H4 (cell line): ENCODE measurements at places on chromosomes 1 and 21.

DNA sequence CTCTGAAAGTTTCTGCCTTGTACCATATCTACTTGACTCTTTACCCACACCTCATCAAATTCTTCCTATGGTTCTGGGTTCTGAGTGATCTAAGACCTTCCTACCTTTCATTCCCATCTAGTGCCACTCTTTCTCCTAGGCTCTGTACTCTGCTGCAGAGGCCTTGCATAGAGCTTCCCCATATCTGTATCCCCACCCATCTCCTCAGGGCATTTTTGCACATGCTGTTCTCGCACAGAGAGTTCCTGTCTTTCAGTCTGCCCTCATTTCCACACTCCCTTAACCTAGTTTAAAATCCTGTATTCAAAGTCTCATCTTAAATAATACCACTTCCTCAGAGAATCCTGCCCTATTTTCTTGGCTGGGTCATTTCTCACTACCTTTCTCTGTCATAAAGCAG, 114.8 kb downstream of the HMCN1 start:
- no peak for DNase-seq

- no peak for DNase-seq
These were observed at the start of gene SLC37A1 for GRCh38 chr21:42513151-42513984. Gene SLC37A1, plus strand, starts transcription at chr21:42513852. Its CDS starts 4,603 bp downstream, at chr21:42518455.

DNA sequence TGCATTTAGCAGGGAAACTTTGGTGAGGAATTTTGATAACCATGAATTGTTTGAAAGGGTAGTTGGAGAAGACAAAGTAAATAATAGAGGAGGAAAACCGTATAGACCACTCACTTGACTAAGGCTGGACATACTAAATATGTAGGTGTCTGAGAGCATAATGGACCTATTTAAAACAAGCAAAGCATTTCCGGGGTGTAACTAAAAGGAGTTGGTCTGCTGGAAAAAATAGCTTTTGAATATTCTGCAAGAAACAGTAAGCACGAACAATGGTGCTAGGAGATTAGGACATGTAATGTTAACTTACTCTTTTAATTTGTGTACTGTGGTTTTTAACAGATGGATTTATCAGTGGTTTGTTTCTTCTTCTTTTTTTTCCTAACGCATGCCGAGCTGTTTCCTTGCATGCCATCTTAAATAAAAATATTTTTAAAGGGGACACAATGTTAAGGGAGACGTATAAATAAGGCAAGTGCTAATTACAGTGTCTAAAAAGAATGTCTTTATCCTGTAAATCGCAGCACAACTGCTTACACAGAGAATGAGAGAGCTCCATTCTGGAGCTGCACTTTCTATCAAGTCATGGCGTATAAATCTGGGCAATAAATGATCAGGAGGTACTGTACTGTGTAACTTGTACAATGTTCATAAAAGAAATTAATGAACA, 492.1 kb downstream of the LMO4 start:
- no peak for DNase-seq

DNA sequence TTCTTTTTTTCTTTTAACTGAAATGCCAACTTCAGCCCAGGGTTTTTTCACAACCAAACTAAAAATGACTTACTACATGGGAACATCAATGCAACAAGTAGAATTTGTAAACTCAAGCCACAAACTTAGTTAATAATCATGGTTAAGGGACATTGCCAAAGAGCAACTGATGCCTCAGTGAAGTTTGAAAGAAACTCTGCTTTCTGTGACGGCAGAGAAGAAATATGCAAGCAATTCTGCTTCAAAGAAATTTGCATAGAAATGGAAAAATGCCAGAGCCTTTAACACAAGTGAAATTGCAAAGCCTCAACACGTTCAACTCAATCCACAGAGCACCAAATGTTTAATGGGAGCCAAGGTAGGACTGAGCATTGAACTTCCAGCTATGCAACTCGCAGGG, 5.0 kb upstream of the CHD5 start:
- DNase-seq, result no peak

- no peak for DNase-seq
These were observed 16.5 kb downstream of the ATF3 start for GRCh38 chr1:212624976-212625501.

- no peak for DNase-seq
These were observed 124.6 kb downstream of the TGFBR3 start for GRCh38 chr1:91761295-91761721.

- no peak for DNase-seq
These were observed 20.1 kb upstream of the DONSON start for GRCh38 chr21:33608559-33608958.

GRCh38 chr1:18875107-18875795, 15.8 kb upstream of the TAS1R2 start:
- DNase-seq, result peak; percentile 87

DNA sequence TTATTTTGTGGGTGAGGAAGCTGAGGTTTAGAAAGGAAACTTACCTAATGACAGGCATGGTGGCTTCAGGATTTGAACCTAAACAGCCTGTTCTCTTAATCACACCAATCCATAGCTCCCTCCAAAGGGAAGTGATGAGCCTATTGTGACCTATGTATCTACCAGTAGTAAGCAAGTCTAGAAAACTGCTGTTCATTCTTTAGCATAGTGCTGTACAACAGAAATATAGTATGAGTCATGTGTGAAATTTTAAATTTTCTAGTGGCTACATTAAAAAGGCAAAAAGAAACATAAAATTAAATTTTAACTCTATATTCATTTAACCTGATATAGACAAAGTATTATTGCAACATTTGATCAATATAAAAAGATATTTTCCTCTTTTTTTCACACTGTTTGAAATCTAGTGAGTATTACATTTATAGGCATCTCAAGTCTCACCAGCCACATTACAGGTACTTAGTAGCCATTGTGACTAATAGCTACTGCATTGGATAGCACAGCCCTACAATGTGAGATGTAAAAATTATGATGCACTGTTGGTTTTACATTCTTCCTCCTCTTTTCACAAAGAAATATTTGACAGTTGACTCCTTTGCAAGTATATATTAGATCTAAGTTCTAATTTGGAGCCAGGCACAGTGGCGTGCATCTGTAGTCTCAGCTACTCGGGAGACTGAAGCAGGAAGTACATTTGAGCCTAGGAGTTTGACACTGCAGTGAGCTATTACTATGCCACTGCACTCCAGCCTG, 16.6 kb downstream of the IPO9 start:
- DNase-seq, result no peak

DNA sequence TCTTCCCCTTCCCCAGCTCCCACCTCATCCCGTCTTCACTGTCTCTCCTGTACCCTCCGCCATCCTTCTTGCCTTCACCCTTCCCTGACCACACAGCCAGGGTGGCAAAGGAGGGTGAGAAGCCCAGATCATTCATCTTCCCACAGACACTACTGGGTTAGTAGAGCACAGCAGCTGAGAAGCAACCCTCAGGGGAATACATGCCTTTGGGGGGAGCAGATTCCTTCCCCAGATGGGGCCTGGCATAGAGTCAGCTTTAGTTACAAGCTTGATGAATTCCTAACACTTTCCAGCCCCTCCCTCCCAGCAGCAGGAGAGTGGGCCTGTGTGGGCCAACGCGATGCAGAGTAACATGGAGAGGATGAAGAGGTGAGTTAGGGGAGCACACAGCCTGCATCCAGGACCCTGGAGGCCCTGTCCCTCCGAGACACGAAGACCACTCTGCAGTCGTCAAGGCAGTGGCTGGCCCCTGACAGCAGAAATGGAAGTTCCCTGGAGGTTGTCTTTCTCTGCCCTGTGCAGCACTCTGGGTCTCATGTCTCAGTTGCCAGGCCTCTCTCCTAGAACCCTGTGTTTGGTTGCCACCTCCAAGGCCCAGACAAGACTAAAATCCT, 8.8 kb upstream of the BTG2 start:
- no peak for DNase-seq

DNA sequence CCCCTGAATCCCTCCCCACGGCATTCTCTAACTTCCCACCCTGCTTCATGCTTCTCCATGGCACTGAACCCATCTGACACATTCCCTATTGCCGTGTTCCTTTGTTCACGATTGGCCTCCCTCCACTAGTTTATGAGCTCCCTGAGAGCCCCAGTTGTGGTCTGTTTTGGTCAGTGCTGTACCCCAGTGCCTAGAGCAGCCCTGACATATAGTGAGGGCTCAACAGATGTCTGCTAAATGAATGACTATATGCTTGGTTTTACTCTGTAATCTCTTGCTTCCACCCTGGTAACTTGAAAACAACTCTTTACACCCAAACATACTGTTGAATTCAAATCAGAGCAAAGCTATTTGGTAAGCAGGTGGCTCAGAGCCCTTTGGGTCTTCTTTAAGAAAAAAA, 171.1 kb upstream of the EDN2 start:
- DNase-seq, result no peak

DNA sequence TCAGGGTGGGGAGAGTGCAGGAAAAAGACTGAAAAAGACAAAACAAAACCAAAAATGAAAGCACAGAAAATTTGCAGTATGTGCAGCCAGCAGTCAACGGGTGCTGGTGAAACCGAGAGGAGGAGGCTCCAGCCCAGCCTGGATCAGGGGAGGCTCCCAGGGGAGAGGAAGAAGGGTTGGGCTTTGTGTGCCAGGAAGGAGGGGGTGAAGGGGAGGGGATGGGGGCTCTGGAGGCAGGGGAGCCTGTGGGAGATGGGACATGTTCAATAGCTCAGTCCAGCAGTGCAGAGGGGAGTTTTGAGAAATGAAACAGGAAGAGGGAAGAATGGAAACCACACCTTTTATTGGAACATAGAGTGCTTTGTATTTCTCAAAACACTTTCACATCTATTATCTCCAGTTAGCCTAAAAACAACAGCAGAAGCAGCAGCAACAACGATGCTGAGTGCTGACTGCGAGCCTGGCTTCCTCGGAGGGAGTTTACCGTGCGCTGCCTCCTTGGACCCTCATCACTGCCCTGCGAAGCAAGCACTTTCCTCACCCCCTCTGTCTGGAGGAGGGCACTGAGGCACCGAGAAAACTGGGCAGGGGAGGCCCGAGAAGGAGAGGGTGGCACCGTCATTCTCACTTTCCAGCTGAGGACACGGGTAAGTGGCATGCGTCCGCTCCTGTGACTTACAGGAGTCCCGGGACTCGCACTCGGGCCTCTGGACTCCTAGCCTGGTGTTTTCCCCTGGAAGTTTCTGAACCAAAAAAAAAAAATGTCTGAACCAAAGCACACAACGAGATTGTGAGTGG, 62.9 kb downstream of the MDM4 start:
- no peak for DNase-seq

DNA sequence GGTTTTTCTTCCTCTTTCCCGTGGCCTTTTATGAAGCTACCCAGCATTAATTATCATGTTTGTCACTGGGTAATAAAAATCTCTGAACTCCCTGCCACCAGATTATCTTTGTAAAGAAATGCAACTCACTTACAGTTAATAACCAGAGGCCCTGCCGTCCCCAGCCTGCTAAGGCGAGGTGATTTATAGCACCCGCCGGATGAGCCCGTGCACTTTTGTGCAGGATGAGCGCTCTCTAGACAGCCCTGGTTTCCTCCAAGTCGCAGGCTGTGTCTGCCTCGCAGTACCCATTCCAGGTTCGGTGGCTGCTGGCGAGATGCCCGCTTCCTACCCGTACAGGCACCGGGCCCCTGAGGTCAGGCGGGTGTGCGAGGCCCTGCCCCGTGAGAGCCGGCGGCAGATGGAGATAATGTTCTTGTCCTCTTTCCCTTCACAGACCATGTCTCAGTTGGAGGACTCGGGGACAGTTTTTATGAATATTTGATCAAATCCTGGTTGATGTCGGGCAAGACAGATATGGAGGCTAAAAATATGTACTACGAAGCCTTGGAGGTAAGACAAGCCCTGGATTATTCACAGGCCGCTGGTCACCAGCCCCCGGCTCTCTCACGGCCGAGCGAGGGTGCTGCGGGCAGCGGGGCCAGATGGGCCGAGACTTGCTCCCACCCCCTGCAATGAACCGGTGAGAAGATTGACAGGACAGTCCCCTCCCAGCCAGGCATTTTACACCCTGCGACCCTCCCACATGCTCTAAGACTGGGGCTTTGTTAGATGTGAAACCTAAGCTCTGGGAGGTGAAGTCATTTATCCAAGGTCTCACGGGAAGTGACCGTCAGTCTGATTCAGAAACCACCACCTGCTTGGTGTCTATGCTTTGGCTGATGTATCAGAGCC, 28.5 kb upstream of the SELENON start:
- DNase-seq, result no peak

GRCh38 chr1:209607102-209607794, 23.7 kb downstream of the CAMK1G start:
- no peak for DNase-seq

DNA sequence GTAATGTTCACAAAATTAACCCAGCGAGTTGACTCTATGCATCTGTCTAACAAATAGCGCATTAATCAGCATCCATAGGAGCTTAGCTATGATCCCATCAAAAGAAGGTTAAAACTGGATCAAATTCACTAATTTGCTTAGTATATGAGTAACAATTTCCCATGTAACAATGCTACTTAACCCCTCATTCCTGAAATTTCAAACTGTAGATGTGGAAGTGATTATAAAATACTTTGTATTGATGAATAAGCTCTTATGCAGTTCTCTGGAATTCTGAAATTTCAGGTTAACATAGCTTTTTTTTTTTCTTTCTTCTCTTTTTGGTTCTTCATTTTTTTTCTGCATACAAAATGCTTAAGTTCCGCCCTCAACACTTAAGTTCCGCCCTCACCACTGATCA, 1272.7 kb downstream of the KCNT2 start:
- no peak for DNase-seq

DNA sequence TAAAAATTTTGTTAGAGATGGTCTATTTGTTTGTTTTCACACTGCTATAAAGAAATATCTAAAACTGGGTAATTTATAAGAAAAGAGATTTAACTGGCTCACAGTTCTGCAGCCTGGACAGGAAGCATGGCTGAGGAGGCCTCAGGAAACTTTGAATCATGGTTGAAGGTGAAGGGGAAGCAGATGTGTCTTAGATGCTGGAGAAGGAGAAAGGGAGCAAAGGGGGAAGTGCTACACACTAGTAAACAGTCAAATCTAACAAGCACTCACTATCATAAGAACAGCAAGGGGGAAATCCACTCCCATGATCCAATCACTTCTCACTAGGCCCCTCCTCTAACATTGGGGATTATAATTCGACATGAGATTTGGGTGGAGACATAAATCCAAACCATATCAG, 76.8 kb upstream of the COL24A1 start:
- DNase-seq, result no peak

DNA sequence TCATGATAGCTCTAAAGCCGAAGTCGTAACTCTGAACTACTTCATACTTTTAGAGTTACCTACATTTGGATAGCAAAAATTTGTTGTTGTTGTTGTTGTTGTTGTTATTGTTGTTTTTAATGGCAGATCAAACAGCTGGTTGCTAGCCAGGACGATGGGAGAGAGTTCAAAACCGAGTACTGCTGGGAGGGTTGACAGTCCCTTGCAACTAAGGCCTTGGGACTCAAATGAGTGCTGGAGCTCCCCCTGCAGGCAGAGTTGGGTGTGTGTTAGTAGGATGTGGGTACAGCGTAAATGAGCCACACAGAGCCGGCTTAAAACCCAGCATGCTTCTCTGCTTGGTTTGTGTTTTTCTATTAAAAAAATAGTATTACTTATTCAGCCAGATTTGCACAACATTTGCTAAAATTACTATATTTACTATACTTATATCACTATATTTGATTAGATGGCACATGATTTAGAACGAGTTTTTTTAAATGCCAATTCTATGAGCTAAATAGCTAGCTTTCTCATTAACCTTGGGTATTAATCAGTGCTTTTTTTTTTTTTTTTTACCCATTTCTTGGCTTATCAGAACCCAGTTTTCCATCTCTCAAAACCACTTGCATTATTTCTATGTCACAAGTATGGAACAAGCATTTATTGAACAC, 129.2 kb upstream of the SYT6 start:
- peak; percentile 71 for DNase-seq

GRCh38 chr1:119984771-119985170, 84.7 kb downstream of the NOTCH2 start:
- no peak for DNase-seq
